ENCODE measurements at places on chromosomes 11 and 22. TPM values are rescaled to one million over a fixed set of nuclear protein-coding genes. Genes with fewer than 3 reads are reported as not detected.

GRCh38 chr22:37276776-37277175 lies 5.5 kb upstream of the CYTH4 start:
- no peak for DNase-seq

DNA sequence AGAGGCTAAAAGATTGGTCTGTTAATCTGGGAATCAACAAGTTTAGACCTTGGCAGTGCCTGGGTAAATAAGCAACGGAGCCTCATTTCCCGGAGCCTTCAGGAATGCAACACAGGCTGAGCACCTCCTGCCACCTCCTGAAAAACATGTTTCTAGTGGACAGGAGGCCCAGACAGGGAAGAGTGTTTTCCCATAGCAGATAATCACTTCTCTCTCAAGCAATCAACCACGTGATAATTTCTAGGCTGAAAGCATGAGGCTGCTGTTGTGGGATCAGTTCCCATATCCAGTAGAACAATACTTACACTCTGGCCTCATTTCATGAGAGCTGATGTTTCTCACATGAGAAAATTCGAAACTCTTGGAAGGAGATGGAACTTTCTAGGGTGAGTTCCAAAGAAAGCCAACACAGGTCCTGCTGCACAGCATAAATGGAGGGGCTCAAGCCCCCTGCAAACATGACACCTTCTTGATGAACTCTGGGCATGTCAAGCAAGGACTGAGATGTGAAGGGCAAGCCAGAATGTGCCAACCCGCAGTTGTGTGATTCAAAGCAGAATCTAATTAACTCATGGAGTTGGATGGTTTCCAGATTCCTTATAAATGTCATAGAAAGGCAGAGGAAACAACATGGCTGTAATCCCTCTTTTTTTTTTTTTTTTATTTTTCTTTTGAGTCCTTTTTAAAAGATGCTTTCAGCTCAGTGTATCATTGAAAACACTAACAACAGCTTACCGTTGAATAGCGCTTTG lies 228.5 kb upstream of the SESN3 start:
- no peak for DNase-seq

- DNase-seq, result peak; percentile 23
These were observed 348.0 kb downstream of the TENM4 start for GRCh38 chr11:79092791-79093353.

The GGTLC3 gene
- total RNA-seq, result not detected

GRCh38 chr22:44537015-44537414 lies 39.0 kb upstream of the RTL6 start:
- no peak for DNase-seq

The OR51B2 gene
- total RNA-seq, result not detected

Measured in LHCN-M2 (cell line).